ENCODE measurements at places on chromosomes 2 and 18.

DNA sequence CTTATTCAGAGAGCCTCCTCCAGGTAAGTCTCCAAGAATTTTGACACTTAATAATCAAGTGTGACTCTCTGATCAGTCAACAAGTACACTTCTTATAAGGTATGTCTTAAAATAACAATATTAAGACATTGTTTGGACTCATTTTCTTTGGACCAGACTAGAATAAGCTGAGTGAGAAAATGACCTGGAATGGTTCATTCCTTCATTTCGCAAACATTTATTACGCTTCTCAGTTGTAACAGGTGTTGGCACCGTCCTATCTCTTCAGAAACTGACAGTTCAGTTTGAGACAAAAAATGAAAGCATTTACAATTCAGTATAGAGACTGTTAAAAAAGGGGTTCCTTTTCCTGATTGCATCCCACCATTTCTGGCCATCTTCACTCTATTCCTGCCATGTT lies 46.6 kb downstream of the TSPYL6 start:
- DNase-seq, result no peak

- DNase-seq, result no peak
Observed at GRCh38 chr18:48847807-48848486, 102.8 kb downstream of the SMAD7 start.

- no peak for DNase-seq
Observed at GRCh38 chr2:42812899-42813479, 20.6 kb upstream of the HAAO start.

DNA sequence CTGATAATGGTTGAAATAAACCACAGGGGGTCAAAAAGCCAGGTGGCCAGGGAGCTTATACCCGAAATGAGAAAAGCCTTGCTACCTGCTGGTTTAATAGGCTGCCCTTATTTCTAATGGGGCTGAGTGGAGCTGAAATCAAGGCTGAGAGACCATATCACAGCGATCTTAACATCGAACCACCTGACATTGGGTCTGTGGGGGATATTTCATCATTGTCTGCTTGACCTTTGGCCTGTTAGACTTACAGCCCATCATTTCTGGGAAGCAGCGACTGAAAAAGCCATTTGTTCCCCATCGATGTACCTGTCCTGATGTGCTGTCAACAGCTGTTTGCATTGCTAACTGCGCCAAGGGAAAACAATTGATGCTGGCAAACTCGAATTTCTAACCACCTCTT lies 199.7 kb upstream of the SLC14A2 start:
- no peak for DNase-seq

DNA sequence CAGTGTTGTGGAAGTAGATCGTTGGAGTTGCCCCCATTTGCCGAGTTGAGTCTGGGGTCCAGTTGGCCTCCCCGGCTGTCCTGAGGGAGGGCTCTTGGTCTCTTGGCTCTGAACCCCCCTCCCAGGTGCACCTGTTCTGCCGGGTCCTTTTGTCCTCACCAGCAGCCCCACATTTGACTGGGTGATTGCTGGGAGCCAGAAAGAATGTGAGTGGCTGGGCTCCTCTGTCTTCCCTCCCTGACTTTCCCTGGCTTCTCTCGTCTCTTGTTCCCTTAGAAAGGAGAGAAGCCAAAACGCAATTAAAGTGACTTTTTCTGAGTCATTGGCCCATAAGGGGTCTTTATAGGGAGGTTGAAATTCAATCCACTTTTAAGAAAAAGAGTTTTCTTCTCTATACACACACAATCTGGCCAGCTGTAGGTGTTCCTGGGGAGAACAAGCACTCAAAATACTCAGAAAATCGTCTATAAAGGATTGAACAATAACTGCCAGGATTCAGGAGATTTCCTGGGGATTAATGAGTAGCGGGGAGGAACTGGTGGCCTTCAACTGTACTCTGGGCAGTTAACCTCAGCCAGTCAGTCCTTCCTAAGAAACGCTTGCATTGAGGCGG lies 131.0 kb downstream of the TMEM182 start:
- DNase-seq, result no peak

DNA sequence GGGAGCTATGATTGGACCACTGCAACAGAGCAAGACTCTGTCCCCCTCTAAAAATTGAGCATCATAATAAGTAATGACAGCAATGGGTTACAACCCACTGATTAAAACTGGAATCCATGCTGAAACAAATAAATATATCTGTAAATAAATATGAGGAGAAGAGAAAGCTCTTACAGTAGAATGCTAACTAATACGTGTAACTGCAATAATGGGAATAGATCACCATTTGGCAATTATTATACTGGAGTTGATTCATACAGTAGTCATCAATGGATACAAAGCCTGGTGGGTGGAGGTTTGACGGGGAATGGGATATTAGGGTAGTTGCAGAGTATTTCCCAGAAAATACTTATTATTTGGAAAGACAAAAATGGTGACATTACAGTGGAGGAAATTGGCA lies 6.1 kb upstream of the INO80B start:
- no peak for DNase-seq

GRCh38 chr2:70042246-70042645 lies 45.0 kb upstream of the PCBP1 start:
- no peak for DNase-seq

GRCh38 chr2:200604571-200605255 lies 18.9 kb downstream of the AOX1 start:
- no peak for DNase-seq

- peak; percentile 12 for DNase-seq
Observed at GRCh38 chr2:12856934-12857601, 140.3 kb downstream of the TRIB2 start.

GRCh38 chr2:126852361-126852760 lies 46.3 kb upstream of the TEX51 start:
- DNase-seq, result no peak

GRCh38 chr2:112151271-112151670 lies 13.1 kb downstream of the FBLN7 start:
- DNase-seq, result no peak

DNA sequence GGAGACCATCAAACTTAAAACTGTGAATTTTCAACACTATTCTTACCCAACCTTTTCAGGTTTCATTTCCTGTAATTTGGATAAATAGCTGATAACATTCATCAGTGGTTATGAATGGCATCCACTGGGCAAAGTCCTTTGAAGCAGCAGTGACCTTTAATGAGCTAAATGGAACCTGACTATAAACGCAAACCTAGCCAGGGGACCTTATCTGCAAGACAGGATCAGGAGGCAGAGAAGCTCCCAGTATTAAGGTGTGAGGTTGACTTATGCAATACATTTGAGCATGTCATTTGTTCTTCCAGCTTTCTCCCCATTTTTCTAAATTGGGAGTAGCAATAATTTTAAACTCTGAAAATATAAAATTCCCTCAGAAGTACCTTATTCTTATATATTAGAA lies 38.4 kb downstream of the CREG2 start:
- DNase-seq, result no peak

DNA sequence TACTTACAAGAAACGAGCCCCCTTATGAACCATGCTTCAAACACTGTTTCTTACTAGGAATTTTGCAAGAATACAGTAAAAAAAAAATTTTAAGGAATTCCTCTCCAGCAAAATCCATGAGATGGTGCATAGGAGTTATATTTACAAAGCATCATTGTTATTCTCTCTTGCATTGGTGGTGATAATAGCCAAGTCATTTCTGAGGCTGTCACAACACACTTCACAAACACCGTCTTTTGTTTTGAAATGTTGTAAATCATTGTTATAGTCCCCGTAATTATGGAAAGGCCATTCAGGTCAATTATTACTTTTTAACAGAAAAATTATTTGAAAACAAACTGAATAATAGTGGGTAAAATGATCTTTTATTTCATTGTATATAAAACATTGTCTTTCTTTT lies 60.1 kb downstream of the DYNC1I2 start:
- no peak for DNase-seq

- no peak for DNase-seq
Observed at GRCh38 chr2:88211003-88211808, 41.1 kb downstream of the THNSL2 start.

- no peak for DNase-seq
Observed at GRCh38 chr2:77458216-77458615, 64.0 kb downstream of the LRRTM4 start.

- DNase-seq, result no peak
Observed at GRCh38 chr2:112818094-112818902, 18.3 kb downstream of the IL1B start.

DNA sequence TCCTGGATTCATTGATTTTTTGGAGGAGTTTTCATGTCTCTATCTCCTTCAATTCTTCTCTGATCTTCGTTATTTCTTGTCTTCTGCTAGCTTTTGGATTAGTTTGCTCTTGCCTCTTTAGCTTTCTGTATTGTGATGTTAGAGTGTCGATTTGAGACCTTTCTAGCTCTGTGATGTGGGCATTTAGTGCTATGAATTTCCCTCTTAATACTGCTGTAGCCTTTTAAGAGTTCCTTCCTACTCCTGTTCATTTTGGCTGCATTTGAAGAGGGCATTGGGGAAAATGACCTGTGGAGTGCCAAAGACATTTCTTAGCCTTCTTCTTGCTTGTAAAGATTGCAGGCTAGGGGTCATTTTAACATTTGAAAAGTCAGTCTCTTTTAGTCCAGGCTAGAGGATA lies 463.8 kb upstream of the GCFC2 start:
- no peak for DNase-seq

DNA sequence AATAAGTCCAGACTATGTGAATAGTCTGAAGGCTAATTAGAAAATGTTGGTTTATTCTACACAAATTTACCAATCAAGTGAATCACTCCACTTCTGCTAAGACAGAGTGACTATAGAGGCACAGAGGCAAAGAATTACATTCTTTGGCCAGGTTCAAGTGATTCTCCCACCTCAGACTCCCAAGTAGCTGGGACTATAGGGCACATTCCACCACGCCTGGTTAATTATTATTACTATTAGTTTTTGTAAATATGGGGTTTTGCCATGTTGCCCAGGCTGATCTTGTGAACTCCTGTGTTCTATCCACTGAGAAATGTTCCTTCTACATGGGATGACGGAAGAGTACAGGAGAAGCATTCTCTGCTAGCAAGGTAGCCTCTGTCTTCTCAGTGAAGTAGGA lies 37.6 kb upstream of the PSME4 start:
- DNase-seq, result no peak

GRCh38 chr2:153543635-153544071 lies 65.1 kb upstream of the RPRM start:
- DNase-seq, result no peak

GRCh38 chr18:773980-774624 lies 37.9 kb downstream of the YES1 start:
- no peak for DNase-seq

DNA sequence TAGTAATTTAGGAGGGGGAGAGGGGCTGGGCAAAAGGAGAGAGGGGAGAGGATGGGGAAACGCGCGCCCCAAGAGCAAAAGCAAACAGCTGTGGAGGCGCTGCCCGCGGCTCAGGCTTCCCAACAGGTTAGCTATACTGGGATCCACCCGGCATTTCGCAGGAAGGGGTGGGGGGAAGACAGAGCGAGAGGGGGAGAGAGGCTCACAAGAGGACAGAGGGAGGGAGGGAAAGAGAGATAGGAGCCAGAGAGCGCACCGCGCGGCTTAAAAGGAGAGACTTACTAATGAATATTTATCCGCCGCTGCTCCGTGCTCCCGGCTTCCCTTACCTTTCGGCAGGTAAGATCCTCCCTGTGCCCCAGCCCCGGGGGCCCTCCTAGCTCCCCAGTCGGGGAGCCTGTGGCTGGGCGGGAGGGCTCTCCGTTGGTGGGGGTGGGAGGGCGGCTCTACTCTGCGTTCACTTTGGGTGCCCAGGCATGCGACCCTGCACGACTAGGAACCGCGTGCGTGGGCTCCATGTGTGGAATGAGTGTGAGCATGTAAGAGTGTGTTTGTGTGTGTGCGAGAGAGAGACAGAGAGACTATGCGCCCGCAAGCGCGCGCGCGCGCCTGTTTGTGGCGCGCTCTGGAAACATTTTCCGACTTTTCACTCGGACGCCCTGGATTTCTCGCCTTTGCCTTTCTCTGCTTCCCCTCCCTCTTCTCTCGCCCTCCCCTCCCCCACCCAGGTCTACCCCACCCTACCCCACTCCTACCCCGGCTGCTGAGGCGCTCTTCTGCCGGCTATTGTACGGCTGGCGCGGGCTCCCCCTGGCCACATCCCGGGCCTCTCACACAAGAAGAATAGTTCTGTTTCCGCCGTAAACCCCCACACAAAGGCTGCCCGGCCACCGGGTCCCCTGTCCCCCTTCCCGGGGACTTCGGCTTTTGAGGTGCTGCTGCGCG lies 7.2 kb upstream of the SIX3 start:
- no peak for DNase-seq

DNA sequence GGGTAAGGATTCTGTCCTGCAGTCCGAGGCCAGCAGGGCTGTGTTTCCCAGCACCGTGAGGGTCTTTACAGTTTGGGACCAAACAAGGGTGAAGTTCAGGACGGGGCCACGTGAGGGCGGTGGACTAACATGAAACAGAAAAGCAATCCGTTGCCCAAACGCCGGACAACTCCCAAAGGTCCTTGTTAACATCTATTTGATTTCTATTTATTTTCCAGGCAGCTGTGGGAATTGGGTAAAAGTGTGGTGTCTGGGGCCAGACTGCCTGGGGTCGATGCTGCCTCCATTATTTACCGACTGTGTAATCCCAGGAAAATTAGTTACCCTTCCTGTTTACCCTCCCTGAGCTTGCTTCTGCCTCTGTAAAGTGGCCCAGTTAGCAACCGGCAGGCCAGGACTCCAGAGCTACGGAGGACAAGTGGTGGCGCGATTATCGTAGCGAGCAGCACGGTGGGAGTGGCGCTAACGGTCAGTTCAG lies 66.3 kb upstream of the TCF7L1 start:
- peak; percentile 34 for DNase-seq

DNA sequence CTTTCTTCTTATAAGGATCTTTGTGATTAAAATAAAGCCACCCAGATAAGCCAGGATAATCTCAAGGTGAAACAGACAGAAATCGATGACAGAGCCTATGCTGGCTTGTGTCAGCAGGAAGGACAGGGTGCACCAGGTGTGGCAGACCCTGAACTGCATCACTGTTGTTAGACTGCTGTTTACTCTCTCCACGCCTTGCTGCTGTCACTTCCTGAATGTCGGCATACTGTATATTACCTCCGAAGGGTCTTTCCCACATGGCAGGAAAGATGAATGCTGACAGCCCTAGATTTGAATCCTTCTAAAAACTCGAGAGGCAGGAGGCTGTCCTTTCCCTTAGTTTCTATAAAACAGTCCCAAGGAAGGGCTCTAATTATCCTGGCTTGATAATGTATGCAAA lies 18.9 kb upstream of the TMEM163 start:
- DNase-seq, result no peak

DNA sequence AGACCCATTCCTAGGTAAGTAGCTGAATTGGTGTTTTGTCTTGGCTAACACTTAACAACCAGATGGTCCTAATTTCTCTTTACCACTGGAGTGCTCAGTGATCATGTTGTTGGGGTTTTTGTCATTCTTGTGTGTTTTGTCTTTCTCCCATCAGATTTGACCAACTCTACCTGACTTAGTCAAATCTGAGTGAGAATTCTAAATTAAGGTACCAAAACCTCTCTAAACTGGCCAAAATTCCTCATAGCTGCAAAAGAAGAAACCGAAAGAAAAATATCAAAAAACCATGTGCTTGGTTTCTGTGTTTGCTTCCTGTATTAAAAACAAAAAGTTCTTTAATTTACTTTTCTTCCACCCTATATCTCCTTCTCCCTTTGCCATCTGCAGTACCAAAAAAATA lies 350.7 kb upstream of the SPHKAP start:
- no peak for DNase-seq

GRCh38 chr18:79953971-79954651 lies 2.7 kb upstream of the SLC66A2 start:
- no peak for DNase-seq

Data from CD4-positive, alpha-beta T cell (primary cell).